ENCODE measurements at places on chromosomes 2 and 18.
A peak's percentile ranks its signal among the peaks of the same experiment; 100 is the strongest.

DNA sequence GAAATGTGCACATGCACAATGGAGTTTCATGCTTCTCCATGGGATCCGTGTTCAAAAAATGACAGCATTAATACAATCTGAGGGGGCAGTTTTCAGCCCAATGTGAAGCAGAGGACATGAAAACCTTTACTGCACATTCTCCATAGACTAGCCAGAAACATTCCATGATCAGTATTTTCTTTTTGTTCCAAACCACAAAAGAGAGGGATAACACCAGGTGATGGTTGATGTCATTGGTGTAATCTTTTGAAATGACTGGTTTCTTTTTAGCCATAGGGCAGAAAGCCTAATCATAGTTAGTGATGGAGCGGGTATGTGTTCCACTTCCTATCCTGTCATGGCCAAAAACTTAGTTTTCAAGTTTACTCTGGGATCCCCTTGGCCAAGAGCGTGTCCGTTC, 1.8 kb upstream of the KYNU start:
- no peak for DNase-seq

DNA sequence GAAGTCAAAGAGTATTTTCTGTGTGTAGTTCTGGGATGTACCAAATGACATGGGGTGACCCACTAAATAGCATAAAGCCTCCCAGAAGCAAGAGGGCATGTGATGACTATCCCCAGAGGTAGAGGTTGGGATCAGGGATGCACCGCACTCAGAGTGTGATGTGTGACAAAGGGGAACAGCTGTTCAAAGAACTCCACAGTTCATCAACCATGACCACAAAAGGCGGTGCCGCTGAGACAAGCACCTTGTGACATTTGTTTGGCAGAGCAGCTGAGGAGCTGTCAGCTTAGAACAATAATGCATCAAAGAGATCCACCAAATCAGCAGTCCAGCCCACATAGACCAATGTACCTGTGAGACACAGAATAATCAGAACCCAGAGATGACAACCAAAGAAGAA, 81.3 kb downstream of the VWC2L start:
- peak; percentile 43 for DNase-seq

- DNase-seq, result no peak
Observed at GRCh38 chr2:29215739-29216608, 100.8 kb downstream of the CLIP4 start.

GRCh38 chr2:223654384-223654915, 52.3 kb upstream of the SCG2 start:
- DNase-seq, result no peak

DNA sequence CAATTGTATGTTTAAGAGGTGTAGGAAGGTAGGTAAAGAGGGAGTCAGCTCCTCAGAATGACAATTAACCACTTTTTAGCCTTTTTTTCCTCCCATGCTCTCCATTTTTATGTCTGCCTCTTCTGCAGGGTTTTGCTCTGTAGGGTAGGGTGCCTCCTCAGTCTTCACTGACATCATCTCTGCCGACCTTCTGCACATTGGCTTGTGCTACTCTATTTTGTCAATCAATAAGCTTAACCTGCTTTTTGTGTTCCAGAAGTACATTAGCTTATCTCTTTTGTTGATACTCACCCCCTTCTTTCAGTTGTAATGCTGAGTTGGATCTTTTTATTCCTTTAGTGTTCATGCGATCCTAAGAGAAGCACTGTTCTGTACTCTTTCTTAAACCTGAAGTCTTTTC, 323.2 kb downstream of the RDH14 start:
- no peak for DNase-seq

DNA sequence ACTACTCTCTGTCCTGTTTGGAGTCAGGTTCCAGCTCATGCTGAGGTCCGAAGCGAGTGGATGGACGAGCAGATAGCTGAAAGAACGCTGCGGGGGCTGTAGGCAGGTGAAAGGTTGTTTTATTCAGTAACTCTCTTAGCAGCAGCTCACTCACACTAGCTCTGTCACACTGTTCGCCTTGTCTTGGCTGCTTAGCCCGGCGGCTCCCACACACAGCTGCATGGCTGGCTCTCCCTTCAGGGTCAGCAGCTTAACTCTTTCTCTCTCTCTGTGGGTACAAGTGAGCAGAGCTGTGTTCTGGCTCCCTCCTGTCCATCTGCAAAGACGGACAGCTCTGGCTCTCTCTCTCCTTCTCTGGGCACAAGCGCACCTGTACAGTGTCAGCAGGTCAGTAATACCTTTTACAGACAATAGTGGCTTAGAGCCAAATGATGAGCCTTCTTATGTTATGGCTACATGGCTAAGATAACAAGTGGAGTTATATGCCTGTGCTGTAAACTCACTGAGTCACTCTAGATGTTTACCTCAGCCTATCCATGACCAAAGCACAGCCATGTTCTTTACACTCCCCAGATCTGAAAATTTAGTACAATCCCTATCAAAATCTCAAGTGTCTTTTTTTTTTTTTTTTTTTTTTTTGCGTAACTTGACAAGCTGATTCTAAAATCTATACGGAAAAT, 149.3 kb downstream of the GALNT1 start:
- DNase-seq, result no peak
